ENCODE measurements at places on chromosomes 13 and 19.

DNA sequence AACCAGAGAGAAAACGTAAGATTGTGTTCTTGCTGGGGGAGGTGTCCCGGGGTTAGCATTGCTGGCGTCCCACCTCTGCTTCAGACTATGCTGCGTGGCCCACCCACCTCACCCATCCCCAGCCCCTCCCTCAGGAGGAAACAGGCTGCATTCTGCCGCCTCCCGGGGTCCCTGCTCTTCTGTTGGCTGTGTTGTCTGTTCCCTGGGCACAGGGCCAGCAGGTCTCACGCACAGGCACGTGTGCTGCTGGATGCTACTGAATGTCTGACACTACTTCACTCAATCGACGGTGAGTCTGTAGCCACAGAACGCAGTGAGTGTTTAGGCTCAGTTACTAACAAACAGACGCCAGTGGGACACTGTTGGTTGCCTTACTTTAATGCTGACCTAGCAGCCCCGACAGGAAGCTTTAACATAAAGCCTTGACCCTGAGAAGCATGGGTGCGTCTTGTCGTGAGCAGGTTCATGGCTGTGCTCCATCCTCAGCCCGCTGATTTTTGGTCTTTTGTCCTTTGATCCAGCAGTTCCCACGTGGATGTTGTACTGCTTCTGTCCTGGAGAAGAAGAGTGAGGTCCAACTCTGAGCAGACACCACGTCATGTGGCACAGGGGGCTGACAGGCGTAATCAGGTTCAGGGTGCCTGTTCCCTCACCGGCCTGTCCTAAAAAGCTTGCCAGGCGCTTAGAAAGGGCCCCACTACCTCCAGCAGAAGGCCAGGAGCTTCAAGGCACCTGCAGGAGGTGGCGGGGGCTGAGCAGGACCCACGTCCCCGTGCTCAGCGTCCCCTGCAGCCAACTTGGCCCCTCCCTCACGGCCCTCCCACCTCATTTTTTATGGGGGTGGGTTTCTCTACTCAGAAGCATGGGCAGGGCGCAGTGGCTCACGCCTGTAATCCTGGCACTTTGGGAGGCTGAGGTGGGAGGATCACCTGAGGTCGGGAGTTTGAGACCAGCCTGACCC, 26.0 kb downstream of the NAXD start:
- DNase-seq, result no peak

DNA sequence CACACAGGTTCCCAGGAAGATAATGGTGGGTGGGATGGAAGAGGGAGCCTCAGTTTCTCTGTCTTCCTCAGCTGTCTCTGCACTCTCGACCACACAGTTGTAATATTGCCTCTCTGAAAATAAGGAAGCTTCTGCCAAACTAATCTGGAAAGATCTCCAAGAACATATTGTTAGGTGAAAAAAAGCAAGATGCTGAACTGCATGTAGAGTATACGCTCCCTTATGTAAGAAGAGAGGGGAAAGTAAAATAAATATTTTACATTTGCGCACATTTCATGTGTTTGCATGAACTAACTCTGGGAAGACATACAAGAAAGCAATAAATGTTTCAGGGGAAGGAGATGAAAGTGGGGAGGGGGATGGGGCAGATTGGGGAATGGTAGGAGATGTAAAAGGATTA, 41.9 kb upstream of the CACNA1A start:
- no peak for DNase-seq

DNA sequence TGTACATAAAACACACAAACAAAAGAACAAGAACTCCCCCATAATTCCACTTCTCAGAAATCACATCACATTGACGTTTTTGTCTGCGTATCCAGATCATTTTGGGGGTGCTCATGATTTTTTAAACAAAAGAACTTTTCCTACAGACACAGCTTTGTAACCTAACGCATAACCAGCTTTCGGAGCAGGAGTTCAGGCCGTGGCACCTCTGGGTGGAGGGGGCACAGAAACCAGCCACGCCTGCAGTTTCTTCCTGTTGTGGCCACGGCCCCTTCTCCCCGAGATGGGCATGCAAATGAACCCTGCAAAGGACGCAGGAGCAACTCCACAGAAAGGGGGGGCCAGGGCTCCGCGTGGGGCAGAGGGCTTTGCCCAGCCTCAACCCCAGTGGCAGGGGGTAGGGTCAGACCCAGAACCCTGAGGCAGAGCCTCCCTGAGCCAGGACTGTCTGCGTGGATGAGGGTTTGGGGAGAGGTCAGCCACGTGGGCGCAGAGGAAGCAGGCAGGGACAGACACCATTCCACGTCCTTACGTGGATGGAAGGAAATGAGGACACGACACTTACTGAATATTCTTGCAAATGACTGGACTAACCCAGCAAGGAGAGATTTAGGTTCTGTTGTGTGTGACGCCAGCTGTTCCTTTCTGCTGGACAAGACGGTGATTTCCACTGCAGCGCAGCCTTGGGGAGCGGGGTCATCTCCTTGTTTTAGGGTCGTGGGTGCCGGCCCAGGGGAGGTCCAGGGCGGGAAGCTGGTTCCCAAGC, 64.4 kb downstream of the RASA3 start:
- no peak for DNase-seq

DNA sequence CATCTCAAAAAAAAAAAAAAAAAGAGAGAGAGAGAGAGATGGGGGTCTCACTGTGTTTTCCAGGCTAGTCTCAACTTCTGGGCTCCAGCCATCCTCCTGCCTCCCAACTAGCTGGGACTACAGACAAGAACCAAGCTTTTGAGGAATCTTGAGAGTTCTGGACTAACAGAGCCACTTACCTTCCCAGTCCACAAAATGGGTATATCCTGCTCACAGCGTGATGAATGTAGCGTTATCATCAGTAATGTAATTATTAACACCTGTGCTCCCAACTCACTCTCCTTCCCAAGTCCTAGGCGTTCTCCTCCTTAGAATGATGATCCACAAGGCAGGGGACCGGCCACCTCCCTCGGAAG, 4.6 kb upstream of the NANOS3 start:
- DNase-seq, result no peak

DNA sequence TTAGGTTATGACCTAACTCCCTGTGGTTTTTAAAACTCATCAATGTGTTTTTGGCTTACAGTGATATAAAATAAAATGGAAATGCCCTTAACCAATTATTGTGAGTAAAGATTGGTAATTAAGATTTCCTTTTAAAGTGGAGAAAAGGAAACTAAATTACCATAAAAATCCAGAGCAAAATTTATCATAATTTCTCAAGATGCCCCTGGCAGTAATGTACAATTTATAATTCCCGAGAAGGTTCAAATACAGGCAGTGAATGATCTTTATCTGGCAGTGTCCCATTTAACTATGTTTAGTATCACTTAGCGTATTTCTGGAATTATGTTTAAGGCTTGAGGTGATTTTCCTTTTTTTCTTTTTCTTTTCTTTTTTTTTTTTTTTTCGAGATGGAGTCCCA, 61.5 kb downstream of the ESD start:
- DNase-seq, result no peak

Data from CD4-positive, alpha-beta T cell (primary cell).